Stomach (tissue), 19 donors: ENCODE measurements at places on chromosomes 1 and 21. TPM values are rescaled to one million over a fixed set of nuclear protein-coding genes. Genes with fewer than 3 reads are reported as not detected.

- H3K4me3 ChIP-seq: no peak overlapping the region
- no peaks in the 10 kb centered on the region for H3K4me1 ChIP-seq
- no peaks in the 10 kb centered on the region for H3K36me3 ChIP-seq
- no peak overlapping the region for H3K27ac ChIP-seq
- no peak for DNase-seq
These were observed 144.5 kb downstream of the TM2D1 start for GRCh38 chr1:61580417-61580816.

GRCh38 chr1:69523032-69523431 is 44.7 kb upstream of the LRRC7 start:
- no peaks in the 10 kb centered on the region for H3K4me1 ChIP-seq
- no peaks in the 10 kb centered on the region for H3K36me3 ChIP-seq
- H3K27ac ChIP-seq: no peak overlapping the region
- H3K4me3 ChIP-seq: no peak overlapping the region
- H3K27me3 ChIP-seq: no peaks in the 10 kb centered on the region

- H3K4me1 ChIP-seq: no peaks in the 10 kb centered on the region
- no peaks in the 10 kb centered on the region for H3K36me3 ChIP-seq
- H3K27ac ChIP-seq: no peak overlapping the region
- H3K27me3 ChIP-seq: peaks cover 8% of the 10 kb centered on the region
These were observed 54.2 kb downstream of the FCRL5 start for GRCh38 chr1:157497987-157498735.

GRCh38 chr1:195979646-195980045 is 628.6 kb downstream of the KCNT2 start:
- H3K4me3 ChIP-seq: no peak overlapping the region
- DNase-seq: no peak
- H3K27ac ChIP-seq: no peak overlapping the region
- no peaks in the 10 kb centered on the region for H3K27me3 ChIP-seq

DNA sequence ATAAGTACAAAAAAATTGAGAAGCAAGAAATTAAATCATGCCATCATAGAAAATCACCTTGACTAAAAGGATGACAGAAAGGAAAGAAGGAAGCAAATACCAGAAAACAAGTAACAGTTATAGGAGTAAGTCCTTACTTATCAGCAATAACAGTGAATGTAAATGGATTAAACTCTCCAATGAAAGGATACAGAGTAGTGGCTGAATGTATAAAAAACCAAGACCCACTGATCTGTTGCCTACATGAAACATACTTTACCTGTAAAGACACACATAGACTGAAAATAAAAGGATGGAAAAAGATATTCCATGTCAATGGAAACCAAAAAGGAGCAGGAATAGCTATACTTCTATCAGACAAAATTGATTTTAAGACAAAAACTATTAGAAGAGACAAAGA is 52.2 kb downstream of the RABGAP1L start:
- no peak overlapping the region for H3K27ac ChIP-seq
- no peaks in the 10 kb centered on the region for H3K36me3 ChIP-seq
- H3K4me3 ChIP-seq: no peak overlapping the region
- DNase-seq: no peak
- H3K4me1 ChIP-seq: no peaks in the 10 kb centered on the region
- H3K27me3 ChIP-seq: no peaks in the 10 kb centered on the region

- no peak overlapping the region for H3K27ac ChIP-seq
- peaks cover 25% of the 10 kb centered on the region for H3K4me1 ChIP-seq
- no peaks in the 10 kb centered on the region for H3K27me3 ChIP-seq
- H3K36me3 ChIP-seq: no peaks in the 10 kb centered on the region
- H3K4me3 ChIP-seq: no peak overlapping the region
These were observed 11.5 kb upstream of the EIF4G3 start for GRCh38 chr1:21188235-21188634.

GRCh38 chr1:16151196-16151994 is 4.5 kb downstream of the EPHA2 start:
- H3K27me3 ChIP-seq: peaks cover 9% of the 10 kb centered on the region
- peaks cover 93% of the 10 kb centered on the region for H3K4me1 ChIP-seq
- peak overlapping the region; percentile 59 for H3K4me3 ChIP-seq
- DNase-seq: no peak
- H3K36me3 ChIP-seq: peaks cover 10% of the 10 kb centered on the region

The PRRX1 gene
- total RNA-seq: 1.0 TPM

The MARK1 gene
- 12.7 TPM for total RNA-seq

The MECR gene
- total RNA-seq: 10.4 TPM

The PYHIN1 gene
- total RNA-seq: 3.1 TPM
